ENCODE measurements at places on chromosomes 11 and 22.

DNA sequence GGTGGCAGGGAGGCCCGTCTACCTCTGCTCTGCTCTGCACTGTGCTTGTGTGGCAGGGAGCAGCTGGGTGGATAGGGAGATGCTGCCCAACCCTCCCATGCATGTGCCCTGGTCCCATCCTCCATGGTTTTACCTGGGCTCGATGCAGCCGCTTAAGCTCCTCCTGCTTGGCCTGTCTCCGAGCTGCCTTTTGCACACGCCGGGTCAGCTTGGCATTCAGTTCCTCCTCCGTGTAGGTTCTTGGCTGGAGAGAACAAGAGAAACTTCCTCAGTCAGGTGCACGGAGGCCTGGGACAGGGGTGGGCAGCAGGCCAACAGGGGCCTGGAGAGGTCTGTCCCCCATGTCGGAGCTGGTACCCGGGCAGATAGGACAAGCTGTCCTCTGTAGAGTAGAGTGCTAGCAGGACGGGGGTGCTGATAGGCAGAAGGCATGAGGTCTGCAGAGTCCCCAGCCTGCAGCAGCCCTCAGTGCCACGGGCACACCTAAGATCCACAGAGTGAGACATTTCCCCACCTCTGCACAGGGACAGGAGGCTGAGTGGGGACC, 36.4 kb upstream of the BID start:
- no peak for DNase-seq

DNA sequence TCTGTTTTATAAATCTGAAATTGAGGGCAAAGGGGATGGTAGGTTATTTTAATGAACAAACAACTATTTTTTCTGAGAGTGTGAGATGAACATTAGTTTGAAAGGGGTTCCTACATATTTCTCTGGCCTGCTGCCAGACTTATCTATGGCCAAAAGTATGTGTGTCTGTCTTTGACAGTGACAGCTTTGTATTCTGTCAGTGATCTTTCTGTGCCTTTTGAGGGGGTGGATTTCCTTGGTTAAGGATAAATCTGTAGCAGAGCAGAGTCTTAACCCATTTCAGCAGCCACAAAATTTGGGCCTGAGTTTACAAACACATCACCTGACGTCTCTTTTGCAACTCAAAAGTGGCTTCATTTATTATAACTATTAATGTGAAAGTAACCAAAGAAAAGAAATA, 30.9 kb downstream of the ZFTA start:
- no peak for DNase-seq

DNA sequence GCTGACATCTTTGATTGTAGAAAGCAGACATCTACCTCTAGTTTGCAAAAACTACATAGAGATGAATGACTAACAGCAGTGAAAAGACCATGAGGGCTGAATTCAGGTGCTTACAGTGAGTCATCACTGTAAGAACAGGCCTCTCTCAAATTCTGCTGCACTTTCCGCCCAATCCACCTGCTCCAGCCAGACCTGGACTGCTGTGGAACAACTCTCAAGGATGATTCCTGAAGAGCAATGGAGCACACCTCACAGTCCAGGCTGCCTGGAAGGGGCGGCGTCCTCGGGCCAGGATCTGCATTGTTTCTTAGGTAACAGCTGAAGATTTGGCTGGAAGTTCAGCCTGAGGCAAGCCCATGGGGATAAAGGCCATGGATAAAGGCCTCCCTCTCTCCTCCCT, 15.1 kb downstream of the APOL2 start:
- no peak for DNase-seq

DNA sequence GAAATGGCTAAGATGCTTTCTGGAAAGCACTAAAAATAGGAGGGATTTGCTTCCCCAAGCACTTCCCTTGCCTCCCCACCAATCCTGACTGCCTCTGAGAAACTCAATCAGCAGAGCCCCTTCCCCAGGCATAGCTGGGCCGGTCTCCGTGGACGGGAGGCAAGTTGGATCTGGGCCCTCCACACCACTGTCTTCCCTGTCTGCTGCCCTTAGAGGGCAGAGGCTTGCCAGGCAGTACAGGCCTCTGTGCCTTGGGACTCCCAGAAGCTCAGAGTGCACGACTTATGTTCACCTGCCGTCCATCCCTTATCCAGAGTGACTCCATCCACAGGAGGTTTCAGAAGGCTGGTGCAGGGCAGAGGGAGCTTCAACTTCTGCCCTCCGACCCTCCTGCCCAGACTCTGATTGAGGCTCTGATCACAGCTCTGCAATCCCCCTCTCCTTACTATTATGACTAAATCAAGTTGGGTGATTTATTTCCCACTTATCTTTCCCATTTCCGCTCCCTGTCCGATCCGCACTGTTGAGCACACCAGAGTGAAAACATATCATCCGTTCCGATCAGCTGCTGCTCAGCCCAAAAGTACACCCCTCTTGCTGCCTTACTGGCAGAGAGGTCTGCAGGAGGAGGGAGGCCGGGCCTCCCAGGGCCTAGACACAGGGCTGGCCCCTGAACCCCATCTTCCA, 71.8 kb downstream of the DSCAML1 start:
- DNase-seq = no peak

- no peak for DNase-seq
These were observed 41.3 kb upstream of the ETS1 start for GRCh38 chr11:128628686-128629085.

GRCh38 chr11:118924591-118925585, 838 bp downstream of the BCL9L start:
- DNase-seq = peak; percentile 58

GRCh38 chr22:49720279-49720959, 107.3 kb downstream of the BRD1 start:
- no peak for DNase-seq

DNA sequence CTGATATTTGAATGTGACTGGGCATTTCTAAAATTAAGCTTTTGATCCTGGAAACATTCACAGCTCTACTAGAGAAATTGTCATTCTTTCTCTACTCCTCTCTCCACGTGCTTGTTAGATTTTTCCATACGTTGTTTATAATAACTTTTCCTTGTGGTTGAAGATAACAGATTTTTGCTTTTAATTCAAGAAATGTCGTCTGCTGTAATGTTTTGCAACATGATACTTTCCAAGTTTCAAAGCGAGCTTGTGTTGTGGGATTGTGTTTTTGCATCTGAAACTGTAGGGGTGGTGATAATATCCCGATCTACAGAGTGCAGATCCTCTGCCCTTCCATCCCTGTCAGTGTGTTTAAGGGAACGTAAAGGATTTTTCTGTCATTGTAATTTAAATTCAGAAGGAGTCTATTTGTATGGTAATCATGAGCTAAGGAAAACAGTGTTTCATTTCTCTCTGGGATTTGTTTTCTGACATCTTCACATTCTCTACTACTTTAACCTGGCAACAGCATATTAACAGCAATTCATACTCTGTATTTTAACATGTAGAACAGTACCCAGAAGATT, 321.4 kb downstream of the FAT3 start:
- no peak for DNase-seq
